ENCODE measurements at places on chromosomes 2 and 18.

DNA sequence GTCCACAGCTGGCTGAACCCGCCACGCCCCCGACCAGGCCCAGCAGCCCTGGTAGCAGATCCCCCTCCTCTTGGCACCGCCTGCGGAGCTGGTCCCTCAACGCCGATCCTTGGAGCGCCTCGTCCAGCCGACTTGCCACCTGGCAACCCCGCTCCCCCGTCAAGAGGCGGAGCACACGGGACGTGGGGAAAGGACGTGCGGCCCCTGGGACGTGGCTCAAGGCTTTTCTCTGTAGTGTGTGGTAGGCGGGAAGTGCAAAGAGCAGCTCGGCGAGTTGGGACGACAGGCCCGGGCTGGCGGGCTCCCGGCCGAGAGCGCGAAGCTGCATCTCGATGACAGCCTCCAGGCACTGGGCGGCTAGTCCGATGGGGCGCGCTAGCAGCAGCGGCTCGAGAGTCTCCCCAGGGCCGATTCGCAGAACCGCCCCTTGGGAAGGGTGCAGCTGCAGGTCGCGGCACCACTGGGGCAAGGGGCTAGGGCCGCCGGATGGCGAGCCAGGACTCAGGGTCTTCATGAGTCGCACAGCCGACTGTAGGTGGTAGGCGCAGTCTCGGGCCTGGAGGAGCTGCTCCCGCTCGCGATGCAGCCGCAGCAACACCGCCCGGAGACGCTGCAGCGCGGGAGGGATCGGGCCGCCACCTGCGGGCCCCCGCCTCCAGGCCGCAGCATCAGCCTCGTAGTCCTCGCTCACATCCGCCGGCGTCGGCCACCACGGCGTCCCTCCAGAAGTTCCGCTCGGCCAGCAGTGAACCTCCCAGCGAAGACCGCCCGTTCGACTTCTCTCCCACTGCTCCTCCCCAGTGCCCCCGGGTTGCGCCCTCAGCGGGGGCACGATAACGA is 617 bp downstream of the CCDC142 start:
- DNase-seq: no peak

GRCh38 chr2:89831641-89832498 is 1140.4 kb downstream of the RPIA start:
- no peak for DNase-seq

- no peak for DNase-seq
Measured at GRCh38 chr2:101972621-101973434, 18.9 kb upstream of the IL1R2 start.

DNA sequence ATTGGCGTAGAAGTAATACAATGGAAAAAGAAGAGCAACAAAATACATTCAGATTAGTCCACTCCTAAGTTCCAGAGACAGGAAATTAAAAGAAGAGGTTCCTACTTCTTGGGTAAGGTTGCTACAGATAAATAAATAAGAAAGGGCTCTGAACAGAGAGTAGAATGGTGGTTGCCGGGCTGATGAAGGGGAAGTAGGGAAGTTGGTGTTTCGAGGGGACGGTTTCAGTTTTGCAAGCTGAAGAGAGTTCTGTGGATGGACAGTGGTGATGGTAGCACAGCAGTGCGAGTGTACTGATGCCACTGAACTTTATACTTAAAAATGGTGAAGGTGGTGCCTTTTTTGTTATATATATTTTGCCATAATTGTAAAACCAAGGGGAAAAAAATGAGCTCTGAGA is 48.2 kb downstream of the CABYR start:
- no peak for DNase-seq

- no peak for DNase-seq
Measured at GRCh38 chr2:111007757-111008688, 112.7 kb upstream of the BCL2L11 start.

Data from NCI-H1436 treated with DMSO at 0.1 percent for 48 hours (cell line).